ENCODE measurements at places on chromosomes 3 and 15. TPM values are rescaled to one million over a fixed set of nuclear protein-coding genes. Genes with fewer than 3 reads are reported as not detected.

P2RY13 gene
- not detected for total RNA-seq

TRPM1 gene
- total RNA-seq, result not detected

KY gene
- total RNA-seq, result 7.9 TPM

FSTL1 gene
- total RNA-seq, result 849 TPM

UCN2 gene
- total RNA-seq, result 0.19 TPM

PPARG gene
- total RNA-seq, result 14.3 TPM

NR2E3 gene
- total RNA-seq, result 0.06 TPM

MST1R gene
- 2.0 TPM for total RNA-seq

ARPP21 gene
- 2.1 TPM for total RNA-seq

DGKG gene
- 0.81 TPM for total RNA-seq

PIERCE2 gene
- total RNA-seq, result 2.4 TPM
